ENCODE measurements at places on chromosomes 5 and 9.

DNA sequence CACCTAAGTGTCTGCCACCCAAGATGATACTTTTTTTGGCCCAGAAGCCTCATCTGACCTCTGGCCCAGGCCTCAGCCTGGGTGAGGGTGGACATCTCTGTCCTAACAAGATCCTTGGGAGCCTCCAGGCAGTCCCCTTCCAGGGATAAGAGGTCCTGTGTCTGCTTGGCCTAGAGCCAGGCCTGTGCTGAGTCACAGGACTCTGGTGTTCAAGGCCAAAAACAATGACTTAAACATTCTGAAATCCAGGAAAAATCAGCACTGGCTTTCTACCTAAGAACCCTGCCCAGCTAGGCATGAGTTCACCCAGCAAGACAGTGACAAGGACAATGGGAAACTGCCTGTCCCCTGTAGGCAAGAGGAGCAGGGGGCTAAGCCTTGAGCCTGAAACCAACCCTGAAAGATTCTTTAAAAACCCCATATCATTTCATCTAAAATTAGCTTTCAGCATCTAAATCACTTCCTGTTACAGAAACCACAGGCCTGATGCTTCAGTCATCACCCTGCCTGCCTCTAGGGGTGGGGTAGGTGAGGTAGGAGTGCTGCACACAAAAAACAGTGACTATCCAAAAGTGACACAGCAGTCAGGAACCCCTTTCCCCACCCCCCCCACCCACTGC lies 29.9 kb downstream of the CSF2 start:
- DNase-seq: no peak

DNA sequence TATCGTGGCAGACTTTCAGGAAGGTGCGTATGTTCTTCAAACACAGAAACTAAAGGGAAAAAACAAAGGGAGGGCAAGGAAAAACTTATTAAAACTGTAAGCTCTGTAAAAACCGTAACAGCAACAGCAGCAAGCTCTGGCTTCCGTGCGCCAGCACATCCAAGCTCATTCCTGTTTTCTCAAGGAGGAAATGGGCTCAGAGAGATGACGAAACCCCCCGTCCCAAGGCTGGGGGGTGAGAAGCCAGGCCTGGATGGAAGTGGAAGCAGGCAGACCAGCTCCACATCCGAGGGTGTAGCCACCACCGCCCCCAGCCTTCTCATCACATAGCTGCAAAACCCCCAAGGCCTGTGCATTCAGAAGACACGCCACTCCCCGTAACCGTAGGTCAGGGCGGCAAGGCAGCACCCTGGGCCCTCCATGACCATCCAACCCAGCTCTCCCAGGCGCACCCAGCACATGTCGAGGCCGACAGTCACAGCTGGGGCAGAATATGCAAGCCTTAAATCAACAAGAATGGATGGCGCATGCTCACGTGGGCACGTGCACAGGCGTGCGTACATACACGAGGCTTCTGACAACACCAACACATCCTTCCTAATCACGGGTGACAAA lies 52.8 kb downstream of the VAV2 start:
- no peak for DNase-seq

DNA sequence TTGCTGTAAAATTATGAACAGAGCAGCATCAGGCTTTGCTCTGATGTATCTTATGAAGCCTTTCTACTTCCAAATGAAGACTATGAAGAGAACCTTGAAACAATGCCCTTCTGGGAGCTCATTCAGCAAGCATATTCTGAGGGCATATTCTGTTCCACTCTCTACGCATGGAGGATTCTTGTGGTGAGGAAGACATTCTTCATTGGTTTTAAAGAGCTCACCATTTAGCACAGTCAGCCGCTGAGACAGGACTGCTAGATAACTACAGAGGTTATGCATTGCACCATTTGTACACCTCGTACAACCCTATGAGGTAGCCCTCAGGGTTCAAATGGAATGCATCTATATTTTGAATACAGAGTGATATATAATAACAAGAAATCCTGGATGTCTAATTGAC lies 61.0 kb downstream of the INVS start:
- no peak for DNase-seq

GRCh38 chr9:98736226-98736625 lies 27.5 kb upstream of the GABBR2 start:
- no peak for DNase-seq
